ENCODE measurements at places on chromosomes 5 and 9. TPM values are rescaled to one million over a fixed set of nuclear protein-coding genes. Genes with fewer than 3 reads are reported as not detected.

MAP3K1 gene
- total RNA-seq: 1.9 TPM

DIPK1B gene
- 8.7 TPM for total RNA-seq

CCDC180 gene
- total RNA-seq: 0.36 TPM

LECT2 gene
- total RNA-seq: not detected

TEK gene
- total RNA-seq: 0.05 TPM

EGFL7 gene
- 53.9 TPM for total RNA-seq

PCDHGB5 gene
- 2.5 TPM for total RNA-seq

HTR4 gene
- not detected for total RNA-seq

PCDHA1 gene
- total RNA-seq: 0.14 TPM

SLC46A2 gene
- not detected for total RNA-seq

PTPRD gene
- 0.43 TPM for total RNA-seq

ADGRD2 gene
- not detected for total RNA-seq

JAKMIP2 gene
- total RNA-seq: not detected

DOCK8 gene
- total RNA-seq: 0.27 TPM

IL17B gene
- not detected for total RNA-seq

MCIDAS gene
- total RNA-seq: 1.8 TPM

RPL12 gene
- total RNA-seq: 2,837 TPM

TMOD1 gene
- total RNA-seq: 2.1 TPM

GLRA1 gene
- not detected for total RNA-seq

CAVIN4 gene
- 0.26 TPM for total RNA-seq

SLIT3 gene
- total RNA-seq: 13.2 TPM

GPR150 gene
- total RNA-seq: 0.16 TPM

LARP1 gene
- total RNA-seq: 145 TPM

EMB gene
- 6.4 TPM for total RNA-seq

Measured in A549 treated with Mapracorat at 1 μM for 4 hours (cell line).